ENCODE measurements at places on chromosomes 7 and 10.
A peak's percentile ranks its signal among the peaks of the same experiment; 100 is the strongest.

- no peak for DNase-seq
Observed at GRCh38 chr7:31741852-31742251, 54.8 kb downstream of the PPP1R17 start.

DNA sequence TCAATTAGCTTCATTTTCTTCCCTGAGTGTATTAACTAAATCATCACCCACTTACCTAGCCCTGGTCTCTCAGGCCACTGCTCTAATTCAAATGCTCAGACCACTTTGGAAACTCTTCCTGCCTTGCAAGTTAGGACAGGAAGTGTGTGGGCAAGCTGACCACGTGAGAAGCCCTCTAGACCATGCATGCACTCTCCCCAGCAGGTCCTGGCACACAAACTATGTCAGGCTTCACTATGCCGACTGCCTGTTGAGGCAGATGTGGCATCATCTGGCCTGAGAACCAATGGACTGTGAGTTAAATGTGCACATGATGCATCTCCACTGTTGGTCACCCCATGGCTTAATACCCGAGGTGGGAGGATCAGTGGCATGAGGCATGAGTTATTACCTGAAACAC, 439.6 kb downstream of the GRID1 start:
- no peak for DNase-seq

DNA sequence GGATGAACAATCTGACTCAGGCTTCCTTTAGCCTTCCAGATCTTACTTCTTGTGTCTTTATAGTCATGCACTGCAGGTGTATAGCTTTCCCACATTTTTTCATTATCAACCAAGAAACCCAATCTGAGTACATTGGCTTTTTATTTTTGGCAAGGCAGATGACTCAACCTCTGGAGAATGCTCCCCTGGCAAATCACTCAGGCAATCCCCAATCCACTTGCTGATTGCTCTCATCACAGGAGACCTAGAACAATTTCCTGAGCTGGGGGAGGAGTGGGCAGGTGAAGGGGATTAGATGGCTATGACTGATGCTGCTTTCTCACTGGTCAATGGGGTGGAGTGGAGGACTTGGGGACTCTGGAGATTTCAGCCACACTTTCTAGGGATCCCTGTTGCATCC, 134.4 kb downstream of the SLC16A9 start:
- no peak for DNase-seq

- DNase-seq, result no peak
Observed at GRCh38 chr7:158472596-158472995, 115.0 kb downstream of the PTPRN2 start.

- no peak for DNase-seq
Observed at GRCh38 chr10:124011464-124011863, 81.9 kb downstream of the CHST15 start.

DNA sequence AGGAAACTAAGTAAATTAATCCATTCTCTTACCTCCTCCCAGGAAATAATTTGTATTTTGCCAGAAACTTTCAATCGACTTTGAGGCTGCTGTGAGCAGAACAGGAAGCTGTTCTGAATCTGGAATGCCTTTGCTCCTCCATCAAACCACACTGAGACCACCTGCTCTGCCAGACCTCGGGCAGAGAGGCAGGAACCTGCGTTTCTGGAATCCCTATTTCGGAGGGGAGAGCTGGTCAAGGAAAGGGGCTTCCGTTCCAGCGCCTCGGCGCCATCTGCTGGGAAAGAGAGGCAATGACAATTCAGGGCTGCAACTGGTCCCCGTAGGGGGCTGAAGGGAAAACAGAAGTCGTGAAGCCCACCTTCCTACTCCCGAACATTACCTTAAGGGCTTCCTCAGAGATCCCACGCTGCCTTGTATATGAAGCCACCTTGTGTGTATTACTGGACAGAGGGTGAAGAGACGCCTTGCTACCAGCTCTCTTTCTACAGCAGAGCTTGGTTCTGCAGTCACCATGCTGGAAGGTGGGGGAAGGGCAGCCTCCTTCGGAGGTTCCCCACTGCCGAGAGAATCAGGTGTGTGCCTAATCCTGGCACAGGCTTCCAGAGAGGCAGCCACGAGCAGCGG, 31.2 kb downstream of the ZNF467 start:
- peak; percentile 93 for DNase-seq

DNA sequence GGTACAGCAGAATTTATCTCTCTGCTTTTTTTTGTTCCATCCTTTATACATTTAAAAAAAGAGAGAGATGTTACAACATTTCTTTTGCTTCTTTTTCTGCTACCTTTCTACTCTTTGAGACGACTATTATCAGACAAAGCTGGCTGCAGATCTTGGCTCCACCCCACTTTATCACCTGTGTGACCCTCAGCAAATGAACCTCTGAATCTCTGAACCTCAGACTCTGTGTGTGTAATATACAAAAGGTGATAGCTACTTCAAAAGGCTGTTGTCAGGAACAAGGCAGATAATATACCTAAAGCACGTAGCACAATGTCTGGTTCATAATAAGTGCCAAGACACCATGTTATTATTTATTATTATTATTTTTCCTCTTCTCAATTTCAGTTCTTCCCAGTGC, 32.6 kb upstream of the UBE2D1 start:
- DNase-seq, result no peak

- no peak for DNase-seq
Observed at GRCh38 chr7:130945411-130945811, 211.4 kb upstream of the KLF14 start.

DNA sequence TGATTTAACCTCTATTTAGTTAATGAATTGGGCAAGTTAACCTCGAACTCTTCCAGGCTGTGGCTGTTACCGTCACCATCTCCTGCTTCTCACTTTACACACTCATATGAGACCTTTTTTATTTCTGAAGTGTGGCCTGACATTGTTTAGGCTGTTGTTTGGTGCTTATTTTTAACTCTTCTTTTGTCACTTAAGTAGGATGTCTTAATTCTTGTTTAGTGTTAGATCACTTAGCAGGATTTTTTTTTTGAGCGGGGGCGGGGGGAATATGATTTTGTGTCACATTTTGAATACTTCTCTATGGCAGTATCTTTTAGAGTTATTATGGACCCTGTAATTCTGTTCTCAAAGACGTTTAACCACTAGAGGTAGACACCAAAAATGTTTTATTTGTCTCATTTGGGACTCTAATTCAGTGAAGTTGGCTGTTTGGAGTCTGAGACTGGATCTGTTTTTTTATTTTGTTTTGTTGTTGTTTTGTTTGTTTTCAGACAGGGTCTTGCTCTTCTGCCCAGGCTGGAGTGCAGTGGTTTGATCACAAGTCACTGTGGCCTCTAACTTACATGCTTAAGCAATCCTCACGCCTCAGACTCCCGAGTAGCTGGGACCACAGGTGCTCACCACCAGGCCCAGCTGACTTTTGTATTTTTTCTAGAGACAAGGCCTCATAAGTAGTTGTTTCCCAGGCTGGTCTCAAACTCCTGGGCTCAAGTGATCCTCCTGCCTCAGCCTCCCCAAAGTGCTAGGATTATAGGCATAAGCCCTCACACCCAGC, 73.5 kb downstream of the CUX1 start:
- no peak for DNase-seq

Data from HuH-7 (cell line).